Stimulated activated CD4-positive, alpha-beta T cell treated with anti-CD3 and anti-CD28 coated beads, Interleukin-15, amount 100 ng/mL, for 1 hour (primary cell): ENCODE measurements at places on chromosomes 5 and 9.

DNA sequence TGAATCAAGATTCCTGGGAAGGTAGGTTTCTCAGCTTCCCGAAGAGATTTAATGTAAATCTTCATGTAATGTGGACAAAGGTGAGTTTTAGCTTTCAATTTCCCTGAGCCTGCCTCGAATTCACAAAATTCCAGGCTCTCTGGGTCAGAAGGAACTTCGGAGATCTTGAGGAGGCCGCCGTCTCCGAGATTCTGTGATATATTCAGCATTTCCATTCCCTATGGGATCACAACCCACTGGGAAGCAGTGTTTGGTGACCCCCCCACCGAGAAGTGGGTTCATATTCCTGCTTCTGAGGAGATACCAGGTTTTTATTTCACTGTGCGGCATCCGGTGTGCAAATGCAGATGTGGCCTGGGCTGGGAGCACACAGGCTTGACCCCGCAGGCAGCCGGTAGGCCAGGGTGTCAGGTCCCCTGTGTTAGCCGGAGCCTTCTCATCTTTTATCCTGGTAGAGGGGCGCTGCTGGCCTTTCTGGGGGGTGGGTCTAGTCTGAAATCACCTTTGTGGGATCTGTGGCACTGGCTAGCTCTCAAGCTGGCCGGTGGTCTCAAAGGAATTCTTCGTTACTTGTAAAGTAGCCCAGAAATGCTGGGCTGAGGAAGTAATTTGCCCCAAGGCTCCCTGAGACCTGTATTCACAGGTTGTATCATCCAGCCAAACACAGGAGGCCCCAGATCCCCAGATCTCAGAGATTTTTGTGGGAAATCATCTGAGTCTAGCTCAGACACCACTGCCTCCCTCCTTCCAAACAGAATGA lies 1.4 kb downstream of the PLEKHG4B start:
- DNase-seq = no peak

DNA sequence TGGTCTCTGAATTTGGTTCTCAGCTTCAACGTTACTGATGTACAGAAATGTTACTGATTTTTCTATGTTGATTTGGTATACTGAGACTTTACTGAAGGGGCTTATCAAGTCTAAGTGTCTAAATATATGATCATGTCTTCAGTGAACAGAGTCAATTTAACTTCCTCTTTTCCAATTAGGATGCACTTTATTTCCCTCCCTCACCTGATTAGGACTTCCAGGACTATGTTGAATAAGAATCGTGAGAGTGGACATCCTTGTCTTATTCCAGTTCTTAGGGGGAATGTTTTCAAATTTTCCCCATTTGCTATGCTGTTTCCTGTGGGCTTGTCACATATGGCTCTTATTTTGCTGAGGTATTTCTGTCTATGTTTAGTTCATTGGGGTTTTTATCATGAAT lies 349.5 kb downstream of the PRR16 start:
- DNase-seq = no peak

DNA sequence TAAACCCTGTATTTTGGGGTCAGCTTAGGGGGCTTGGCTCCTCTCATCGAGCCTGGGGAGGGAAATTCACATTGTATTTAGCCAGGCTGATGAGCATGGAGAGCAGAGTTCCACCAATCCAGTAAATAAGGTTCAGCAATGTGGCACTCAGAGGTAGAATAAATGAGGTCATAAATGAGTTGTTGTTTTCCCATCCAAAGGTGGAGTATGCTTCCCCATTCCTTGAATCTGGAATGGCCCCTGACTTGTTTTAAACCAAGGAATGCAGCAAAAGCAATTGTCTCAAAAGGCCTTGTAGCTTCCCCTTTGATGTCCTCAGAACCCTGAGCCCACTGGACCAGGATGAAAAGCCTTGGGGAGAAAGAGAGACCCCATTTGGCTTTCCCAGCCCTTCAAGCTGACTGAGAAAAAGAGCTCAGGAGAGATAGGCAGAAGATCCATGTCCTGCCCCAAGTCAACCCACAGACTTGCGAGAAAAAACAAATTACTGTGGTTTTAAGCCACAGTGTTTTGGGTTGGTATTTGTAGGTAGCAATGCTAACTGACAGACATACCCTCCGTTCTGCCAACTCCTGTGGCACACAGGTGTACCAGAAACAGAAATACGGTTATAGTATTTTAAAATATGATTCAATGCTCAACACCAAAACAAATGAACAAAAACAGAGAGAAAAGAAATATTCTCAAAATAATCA lies 566.0 kb upstream of the DMAC1 start:
- no peak for DNase-seq

- no peak for DNase-seq
Observed at GRCh38 chr5:55096182-55096581, 6.3 kb upstream of the GZMA start.

DNA sequence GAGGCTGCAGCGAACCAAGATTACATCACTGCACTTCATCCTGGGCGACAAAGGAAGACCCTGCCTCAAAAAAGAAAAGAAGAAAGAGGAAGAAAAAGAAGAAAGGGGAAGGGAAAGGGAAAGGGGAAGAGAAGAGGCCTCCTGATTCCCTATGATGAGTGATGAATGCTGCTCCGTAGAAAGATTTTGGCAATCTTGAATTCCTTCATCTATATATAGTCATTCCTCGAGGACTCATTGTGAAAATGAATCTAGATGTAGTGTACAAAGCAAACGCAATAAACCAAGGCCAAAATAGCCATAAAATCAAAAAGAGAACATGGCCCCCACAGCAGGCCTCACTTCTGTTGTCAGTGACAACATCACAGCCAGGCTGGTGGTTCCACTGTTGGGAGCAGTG lies 218.0 kb downstream of the DCP2 start:
- DNase-seq = no peak

- no peak for DNase-seq
Observed at GRCh38 chr5:14598225-14598624, 16.6 kb downstream of the OTULINL start.

- DNase-seq = no peak
Observed at GRCh38 chr5:56494300-56494731, 261.2 kb upstream of the ANKRD55 start.

- peak; percentile 34 for DNase-seq
Observed at GRCh38 chr9:20620650-20621470, 1.4 kb downstream of the MLLT3 start.

GRCh38 chr5:151139015-151139414 lies 18.6 kb downstream of the ANXA6 start:
- no peak for DNase-seq

- peak; percentile 44 for DNase-seq
Observed at GRCh38 chr9:113578882-113579282, 115.4 kb downstream of the RGS3 start.

GRCh38 chr5:168408561-168409305 lies 77.5 kb upstream of the RARS1 start:
- DNase-seq = no peak

DNA sequence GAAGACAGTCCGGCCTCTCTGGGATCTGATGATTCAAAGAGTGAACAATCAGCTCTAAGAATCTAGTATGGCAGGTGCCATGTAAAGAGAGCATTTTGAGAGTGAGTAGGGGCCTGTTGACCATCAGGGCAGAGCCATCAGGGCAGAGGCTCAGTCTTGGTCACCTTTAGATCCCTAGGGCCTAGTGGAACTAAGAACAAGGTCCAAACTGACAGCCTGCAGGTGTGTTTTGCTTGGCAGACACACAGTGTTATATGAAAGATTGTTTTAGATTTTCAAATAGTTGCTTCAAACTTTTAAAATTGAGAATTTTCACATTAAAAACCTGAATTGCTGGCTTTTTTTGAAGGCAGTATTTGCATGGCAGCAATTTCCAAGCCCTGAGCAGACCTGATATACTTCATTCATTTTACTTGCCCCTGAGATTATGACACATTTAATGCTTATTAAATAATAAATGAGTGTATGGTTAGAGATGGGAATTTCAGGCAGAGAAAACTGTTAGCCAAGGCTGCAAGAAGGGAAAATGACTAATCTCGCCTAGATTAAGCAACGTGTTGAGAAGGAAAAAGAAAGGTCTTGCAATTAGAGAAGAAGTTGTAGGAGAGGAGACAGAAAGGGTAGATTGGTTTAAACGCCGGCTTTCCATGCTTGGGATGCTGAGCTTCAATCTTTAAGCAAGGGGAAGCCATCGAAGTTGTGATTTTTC lies 279.6 kb downstream of the ARRDC3 start:
- no peak for DNase-seq

GRCh38 chr9:136722093-136722968 lies 10.0 kb downstream of the DIPK1B start:
- DNase-seq = no peak

GRCh38 chr5:132138260-132138659 lies 64.7 kb downstream of the CSF2 start:
- DNase-seq = no peak

DNA sequence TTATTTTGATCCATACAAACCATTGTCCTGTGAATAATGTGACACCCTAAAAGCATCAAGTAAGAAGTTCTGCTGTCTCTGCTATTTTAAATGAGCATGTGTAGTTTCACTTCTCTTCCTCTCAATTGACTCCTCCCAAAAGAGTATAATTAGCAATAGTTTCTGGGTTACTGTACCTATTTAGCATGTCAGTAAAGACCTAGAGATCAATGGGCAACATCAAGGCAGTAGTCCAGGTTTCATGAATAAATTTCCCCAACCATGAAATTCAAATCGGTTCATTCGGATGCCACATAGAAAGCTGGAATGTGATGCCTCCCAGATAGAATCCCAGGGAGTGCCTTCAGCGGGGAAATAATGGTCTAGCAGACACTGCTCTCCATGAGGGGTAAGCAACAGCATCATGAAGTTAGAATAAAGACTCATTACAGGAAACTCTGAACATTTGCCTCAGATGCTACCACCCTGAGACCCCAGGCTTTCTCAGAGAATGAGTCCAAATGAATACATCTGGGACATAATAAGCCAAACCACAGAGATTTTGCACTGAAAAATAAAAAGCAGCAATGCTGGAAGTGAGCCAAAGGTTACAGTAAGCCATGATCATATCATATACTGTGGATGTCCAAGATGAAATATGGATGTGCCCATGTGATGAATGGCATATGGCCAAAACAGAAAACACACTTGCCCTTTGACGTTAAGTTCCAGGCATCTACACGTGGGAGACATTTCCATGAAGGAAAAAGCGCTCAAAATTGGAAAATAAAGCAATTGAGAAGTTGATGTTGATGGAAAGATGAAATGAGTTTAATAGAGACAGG lies 1107.0 kb upstream of the SEMA6A start:
- DNase-seq = no peak

- no peak for DNase-seq
Observed at GRCh38 chr9:71743217-71743705, 25.1 kb downstream of the CEMIP2 start.

DNA sequence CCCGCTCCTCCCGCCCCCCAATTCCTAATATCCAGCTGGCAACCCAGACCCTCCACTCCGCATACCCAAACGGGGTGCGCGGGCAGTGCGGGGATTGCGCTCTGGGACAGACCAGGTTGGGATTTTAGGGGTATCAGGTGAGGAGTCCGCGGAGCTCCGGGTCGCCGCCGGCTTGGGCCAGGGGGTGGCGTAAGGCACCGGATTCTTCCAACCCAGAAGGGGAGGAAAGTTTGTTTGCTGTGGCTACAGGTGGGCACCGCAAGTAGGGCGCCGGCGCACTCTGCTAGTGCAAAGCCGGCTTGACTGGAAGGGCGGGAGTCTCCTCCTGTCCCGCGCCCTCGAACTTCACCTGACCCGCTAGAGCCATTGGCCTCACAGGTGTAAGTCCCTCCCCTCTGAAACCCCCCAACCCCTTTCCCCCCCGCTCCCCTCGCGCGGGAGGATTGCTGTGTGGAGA lies 709 bp downstream of the IQGAP2 start:
- DNase-seq = peak; percentile 40

DNA sequence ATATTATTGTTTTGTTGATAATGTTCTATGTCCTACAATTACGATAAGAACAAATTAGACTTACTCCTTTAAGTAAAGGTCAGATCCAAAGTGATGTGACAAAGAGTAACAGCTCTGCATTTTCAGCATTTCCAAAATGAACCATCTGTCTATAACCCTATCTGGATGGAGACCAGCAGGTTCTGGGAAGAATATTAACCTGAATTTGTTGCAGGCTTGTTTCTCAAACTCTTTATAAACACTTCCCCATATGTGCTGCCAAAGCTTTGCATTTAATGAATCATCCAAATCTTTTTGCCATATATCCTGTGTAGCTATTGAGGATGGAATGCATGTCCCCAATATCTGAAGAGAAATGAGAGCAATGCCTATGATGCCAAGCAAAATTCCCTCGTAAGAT lies 198.9 kb upstream of the SLC27A6 start:
- no peak for DNase-seq

DNA sequence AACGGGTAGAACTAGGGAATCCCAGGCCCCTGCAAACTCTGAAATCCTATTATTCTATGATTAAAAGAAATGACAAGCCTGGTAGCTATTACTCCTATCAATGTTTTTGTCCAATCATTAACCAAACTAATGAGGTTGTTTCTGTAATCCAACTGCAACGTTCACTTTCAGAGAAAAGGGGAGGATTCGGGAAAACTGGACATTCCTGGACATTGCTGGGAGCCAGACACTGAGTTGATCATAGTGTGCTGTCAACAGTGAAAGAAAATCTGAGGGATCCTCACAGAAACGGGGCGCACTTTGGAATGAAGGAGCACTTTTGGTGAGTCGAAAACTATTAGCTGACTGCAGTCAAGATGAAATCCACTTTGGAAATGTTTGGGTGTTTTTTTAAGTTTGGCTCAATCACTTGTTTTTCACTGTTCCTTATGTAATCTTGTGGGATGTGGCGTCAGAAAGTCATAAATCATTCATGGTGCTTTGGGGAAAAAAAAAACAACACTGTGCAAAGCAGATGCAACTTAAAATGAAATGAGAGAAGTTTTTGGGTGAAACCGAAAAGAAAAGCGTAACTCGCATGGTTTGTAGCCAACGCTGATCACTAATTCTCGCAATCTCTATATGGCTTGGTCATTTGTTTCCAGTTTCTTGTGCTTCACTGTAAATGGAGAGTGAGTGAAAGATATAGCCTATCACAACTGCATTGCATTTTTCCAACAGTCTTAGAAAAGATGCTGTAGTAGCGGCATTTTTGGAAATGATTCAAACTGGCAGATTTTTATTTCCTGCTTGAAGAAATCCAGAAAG lies 51.2 kb upstream of the ADRA1B start:
- DNase-seq = no peak

DNA sequence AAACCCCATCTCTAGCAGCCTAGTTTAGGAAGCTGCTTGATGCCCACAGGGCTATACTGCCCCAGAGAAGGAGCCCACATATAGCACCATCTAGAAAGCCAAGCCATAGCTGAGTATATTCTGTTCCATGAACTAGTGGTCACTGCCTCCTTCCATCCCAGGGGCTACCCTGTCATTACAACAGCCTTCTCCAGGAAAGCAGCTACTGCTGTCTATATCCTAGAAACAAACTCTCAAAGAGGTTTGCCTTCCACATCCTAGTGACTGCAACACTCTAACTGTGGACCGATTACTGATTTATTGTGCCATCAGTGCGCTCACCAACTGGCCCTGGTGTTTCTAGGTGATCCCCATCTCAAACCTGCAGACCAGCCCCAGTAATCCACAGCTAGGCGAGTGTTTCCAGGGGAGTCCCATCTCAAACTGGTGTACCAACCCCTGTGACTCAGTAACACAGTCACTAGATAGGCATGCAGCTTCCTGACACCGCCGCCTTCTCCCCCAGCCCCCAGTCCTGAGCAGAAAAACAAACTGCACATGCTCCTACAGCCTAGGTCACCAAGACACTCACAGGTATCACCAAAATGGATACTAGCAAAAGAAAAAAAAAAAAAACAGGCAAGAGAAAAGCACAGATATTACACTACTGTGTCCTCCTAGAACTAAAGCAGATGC lies 14.8 kb downstream of the SPTLC1 start:
- DNase-seq = no peak

GRCh38 chr9:76619197-76619596 lies 145.0 kb upstream of the PCA3 start:
- DNase-seq = no peak
